Glomerular endothelial cell (primary cell): ENCODE measurements at places on chromosomes 6 and 20. TPM values are rescaled to one million over a fixed set of nuclear protein-coding genes. Genes with fewer than 3 reads are reported as not detected.
A peak's percentile ranks its signal among the peaks of the same experiment; 100 is the strongest.

CCM2L gene
- 12.3 and 29.1 TPM in 2 replicates for total RNA-seq

PARD6B gene
- total RNA-seq, result 0.12 and 1.1 TPM in 2 replicates

DNA sequence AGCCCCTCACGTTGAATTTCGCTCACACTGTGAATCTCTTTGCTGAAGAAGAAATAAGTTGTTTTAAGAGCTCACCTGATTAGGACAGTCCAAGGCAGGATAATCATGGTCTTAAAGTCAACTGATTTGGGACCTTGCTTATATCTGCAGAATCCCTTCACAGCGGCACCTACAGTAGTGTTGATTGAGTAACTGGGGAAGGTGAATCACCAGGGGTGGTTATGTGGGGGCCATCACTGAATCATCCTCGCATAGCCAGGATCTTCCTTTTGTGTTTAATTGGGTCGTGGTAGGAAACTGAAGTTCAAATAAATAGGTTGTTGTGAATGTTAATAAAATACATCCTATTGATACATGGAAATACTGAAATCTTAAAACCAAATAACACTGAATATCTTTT lies 20.2 kb upstream of the MICA start:
- DNase-seq, result no peak

GRCh38 chr6:46370622-46371021 lies 120.6 kb downstream of the RCAN2 start:
- no peak for DNase-seq

GRCh38 chr6:129006724-129007514 lies 124.0 kb downstream of the LAMA2 start:
- DNase-seq, result no peak

DNA sequence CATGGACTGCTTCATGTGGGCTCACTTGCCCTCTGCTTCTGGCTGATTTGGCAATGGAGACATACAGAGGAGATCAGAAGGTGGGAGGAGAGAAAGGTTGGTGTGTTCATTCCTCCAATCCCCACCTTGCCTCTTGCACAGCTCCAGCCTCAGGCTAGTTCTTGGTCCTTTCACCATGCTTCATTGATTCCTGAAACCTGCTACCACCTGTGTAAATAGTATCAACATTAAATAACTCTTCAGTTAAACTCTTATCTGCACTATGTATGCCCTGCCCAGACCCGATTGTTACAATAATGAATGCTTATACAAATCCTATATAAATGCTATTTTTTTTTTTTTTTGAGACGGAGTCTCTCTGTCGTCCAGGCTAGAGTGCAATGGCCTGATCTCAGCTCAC lies 174.5 kb downstream of the CD83 start:
- DNase-seq, result no peak

PLEKHG1 gene
- 104 and 203 TPM in 2 replicates for total RNA-seq

GRCh38 chr6:134550604-134551003 lies 232.7 kb upstream of the SGK1 start:
- DNase-seq, result no peak

- no peak for DNase-seq
Measured at GRCh38 chr20:17657898-17658647, 24.0 kb downstream of the RRBP1 start.

- DNase-seq, result no peak
Measured at GRCh38 chr6:154930451-154930851, 64.7 kb upstream of the TIAM2 start.

DNA sequence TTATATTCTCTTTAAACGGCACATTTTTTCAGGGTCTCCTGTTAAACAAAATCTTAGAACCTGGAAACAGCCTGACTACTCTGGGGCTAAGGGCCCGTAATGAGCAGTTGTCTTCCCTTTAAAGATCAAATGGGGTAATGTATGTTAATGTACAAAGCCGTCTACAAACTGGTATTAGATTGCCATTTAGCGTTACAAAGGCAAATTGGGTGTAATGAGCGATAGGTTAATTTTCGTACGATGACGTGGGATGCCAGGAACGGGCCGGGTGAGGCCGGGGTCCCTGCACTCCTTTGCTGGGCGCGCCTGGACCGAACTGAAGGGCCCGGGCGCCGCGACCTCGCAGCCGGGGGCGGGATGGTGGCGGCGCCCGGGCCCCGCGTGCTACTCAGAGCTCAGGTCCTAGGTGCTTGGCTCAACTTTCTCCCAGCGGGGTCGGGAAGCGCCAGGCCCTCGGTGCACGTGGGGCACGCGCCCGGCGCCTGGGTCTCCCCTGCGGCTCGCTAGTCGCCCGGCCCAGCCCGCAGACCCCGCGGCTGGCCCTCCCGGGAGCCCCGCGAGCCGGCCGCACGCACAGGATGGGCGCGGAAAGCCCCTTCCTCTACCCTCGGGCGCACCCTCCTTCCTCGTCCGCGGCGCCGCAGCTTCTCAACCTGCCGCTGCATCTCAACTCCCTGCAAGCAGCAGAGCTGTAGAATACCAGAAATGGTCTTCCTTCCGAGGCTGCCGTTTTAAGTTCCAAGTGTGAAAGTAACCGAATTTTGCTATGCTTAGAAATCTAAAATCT lies 5.9 kb downstream of the NKX2-4 start:
- no peak for DNase-seq

EXOC2 gene
- 36.5 and 40.4 TPM in 2 replicates for total RNA-seq

DNA sequence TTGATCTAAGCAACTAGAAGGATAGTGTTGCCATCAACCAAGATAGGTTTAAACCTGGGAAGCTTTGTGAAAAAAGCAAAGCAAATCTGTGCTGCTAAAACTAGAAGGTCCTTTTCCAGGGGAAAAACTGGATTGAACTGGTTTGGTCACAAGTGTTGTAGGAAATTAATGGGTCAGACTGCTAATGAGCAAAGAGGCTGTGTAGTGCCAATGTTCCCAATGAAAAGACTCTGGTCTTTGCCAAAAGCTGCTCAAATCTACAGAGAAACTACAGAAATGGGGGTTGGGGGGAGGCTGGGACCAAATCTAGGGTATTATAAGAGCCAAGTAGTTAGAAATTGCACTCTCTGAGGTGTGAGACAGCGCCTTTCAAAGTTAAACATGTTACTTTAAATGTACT lies 85.0 kb downstream of the PLCG1 start:
- no peak for DNase-seq

NOTCH4 gene
- 66.1 and 242 TPM in 2 replicates for total RNA-seq

DNA sequence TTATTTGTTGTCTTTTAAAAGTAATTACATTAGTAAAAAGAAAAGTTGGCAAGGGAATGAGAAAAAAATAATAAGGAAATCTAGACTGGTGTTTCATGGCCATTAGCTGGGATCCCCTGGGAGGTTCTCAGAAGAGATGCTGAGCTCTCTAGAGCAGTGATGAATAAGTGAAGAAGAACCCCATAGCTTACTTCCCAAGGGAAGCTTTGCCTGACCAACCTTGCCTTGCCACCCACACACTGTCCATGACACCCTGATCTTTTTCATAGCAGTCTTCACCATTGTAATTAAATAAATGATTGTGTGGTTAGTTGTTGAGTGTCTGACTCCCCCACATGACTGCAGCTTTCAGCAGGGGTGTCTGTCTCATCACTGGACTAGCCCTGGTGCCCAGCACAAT lies 5.9 kb downstream of the C6orf163 start:
- no peak for DNase-seq

NFATC2 gene
- 10.1 and 21.6 TPM in 2 replicates for total RNA-seq

CYP21A2 gene
- total RNA-seq, result not detected in 2 replicates

GRCh38 chr6:29762781-29763214 lies 39.6 kb downstream of the HLA-F start:
- DNase-seq, result no peak

GRCh38 chr20:5512694-5513093 lies 195.9 kb upstream of the PROKR2 start:
- no peak for DNase-seq

- no peak for DNase-seq
Measured at GRCh38 chr20:10940941-10941340, 267.1 kb upstream of the JAG1 start.

DNA sequence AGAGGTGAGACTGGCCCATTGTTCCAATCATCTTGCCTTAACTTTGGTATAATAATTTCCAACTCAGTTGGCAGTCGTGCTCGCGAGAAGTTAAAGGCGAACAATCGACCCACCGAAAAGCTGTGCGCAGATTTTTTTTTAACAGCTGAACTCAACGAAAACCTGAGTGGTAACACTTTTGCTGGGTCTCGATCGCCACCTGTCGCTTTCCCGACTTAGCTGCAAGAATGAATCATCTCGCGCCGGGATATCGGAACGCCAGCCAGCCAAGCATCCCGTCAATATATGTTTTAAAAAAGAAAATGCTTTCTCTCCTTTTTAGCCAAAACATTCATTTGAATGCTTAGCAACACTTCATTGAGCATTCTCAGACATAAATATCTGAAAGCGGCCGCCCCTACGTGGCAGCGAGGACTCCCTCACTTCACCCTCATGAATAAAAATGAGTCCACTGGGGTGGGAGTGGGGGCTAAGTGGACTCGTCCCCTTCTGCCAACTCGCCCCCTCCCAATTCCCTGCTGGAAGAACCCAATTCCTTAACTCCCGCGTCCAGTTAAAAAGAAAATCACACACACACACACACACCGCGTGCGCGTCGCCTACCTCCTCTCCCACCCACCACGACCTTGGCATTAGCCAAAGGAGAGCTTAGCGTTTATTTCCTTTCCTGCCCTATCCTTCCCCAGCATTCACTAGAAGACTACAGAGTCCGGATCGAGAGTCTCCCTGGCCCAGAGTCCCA lies 1.5 kb downstream of the COL12A1 start:
- DNase-seq, result peak; percentile 68

GRCh38 chr6:134878136-134878535 lies 71.8 kb downstream of the ALDH8A1 start:
- DNase-seq, result no peak

DNA sequence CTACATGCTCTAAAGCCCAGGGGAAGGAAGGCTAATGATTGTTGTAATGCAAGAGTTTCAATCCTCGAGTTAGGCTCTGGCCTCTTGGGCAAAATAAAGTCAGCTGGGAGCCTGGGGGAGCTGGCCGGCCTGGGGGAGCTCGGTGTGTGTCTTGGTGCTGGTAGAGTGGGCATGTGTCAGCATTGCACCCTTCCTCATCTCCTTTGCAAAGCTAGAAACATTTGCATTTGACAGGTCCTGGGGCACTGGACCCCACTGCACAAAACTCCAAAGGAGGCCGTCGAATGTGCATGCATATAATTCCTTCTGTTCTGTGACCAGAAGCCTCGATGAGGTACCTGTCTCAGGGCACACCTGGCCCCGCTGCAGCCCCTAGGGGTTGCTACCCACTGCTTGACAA lies 74.6 kb upstream of the SLC22A23 start:
- no peak for DNase-seq

TGM2 gene
- 448 and 670 TPM in 2 replicates for total RNA-seq

MYCT1 gene
- total RNA-seq, result 112 and 156 TPM in 2 replicates
